ENCODE measurements at places on chromosomes 5 and 9. TPM values are rescaled to one million over a fixed set of nuclear protein-coding genes. Genes with fewer than 3 reads are reported as not detected.

The FSTL4 gene
- 2.3 TPM for total RNA-seq

DNA sequence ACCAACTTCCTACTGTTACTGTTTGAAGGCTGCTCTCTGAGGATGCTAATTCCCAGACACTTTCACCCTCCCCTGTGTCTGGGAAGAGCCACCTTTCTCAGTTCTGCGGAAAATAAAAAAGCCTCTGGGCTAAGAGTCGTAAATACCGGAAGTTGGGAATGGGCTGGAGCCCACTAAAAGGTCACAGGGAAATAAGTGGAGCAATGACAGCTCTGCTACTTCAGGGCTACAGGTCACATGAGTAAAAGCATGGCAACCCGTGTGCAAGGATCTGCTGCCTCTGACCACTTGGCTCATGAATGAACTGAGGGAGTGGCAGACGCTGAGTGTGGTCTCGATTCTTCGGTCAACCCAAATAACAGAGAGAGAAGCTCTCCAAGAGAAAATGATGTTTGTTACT is 25.8 kb upstream of the ATP6V1G1 start:
- H3K27ac ChIP-seq, result no peak overlapping the region
- no peaks in the 10 kb centered on the region for H3K36me3 ChIP-seq
- DNase-seq, result no peak
- no peaks in the 10 kb centered on the region for H3K27me3 ChIP-seq
- peaks cover 3% of the 10 kb centered on the region for H3K4me1 ChIP-seq
- H3K4me3 ChIP-seq, result no peak overlapping the region

DNA sequence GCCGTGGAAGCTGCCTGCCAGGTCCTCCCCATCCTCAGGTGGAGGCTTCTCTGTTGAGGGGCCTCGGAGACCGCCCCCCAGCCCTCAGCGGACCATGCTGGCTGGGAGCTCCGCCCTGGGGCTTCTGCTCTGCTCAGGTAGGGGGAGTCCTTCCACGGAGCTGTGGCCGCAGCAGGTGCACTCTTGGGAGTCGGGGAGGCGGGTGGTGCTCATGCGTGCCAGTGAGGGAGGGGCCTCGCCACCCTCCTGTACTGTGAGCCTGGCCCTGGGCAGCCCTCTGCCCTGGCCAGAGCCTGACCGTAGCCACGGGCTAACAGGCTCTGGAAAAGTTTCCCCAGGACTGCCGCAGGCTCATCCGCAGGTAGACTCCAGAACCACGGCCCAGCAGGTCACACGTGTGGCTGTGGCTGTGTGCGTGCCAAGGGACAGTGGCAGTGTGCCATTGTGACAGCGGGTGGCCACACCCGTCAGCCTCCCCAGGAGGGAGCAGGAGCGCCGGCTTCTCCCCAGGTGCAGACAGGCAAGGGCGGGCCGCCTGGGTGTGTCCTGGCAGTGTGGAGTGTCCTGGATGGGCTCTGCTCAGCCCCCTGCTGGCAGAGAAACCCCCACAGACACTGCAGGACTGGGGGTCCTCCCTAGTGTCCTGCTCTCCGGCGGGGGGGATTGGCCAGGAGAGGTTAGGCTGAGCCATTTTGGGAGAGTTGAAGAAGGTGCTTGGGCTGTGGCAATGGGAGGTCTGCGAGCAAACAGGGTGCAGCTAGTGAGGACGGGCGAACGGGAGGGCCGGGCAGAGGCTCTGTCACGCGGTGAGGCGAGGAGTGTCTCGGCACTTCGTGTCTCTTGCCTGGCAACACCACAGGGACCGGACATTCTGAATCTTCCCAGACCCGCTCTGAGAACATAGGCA is 29.5 kb downstream of the TPPP start:
- H3K4me3 ChIP-seq, result no peak overlapping the region
- H3K27me3 ChIP-seq, result no peaks in the 10 kb centered on the region
- DNase-seq, result no peak
- no peak overlapping the region for H3K27ac ChIP-seq
- no peaks in the 10 kb centered on the region for H3K36me3 ChIP-seq
- no peaks in the 10 kb centered on the region for H3K4me1 ChIP-seq

DNA sequence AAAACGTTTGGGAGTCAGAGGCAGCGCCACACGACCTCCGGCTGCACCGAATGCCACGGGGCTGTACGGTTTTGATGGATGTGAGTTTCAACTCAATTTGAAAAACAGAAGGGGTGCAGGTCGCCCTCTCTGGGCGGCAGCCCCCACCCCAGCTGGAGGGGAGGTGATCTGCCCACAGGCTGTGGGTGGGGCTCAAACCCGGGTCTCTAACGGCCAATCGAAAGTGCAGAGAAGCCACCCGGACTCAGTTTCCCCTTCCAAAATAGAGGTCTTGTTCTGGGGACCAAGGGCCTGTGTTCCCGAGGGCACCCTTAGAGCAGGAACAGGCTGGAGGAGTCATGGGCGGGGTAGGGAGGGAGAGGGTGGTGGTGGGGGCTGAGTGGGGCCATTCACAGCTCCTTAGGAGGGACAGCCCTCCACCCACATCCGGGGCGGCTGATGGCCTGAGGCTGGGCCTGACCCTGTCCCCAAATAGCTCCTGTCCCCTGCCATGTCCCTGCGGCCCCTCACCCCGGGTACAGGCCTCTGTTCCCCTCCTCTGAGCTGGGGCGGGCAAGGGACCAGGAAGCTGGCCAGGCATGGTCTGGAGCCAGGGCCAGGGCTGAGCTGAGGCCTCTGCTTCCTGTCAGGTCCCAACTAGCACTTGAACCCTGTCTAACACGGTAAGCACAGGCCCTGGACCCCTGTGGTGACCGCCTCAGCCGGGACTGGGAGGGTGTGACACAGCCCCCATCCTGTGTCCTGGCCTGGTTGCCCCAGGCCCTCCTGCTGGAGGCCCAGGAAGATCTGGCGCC is 22.6 kb upstream of the NOTCH1 start:
- no peak for DNase-seq
- H3K36me3 ChIP-seq, result no peaks in the 10 kb centered on the region
- no peaks in the 10 kb centered on the region for H3K27me3 ChIP-seq
- no peak overlapping the region for H3K27ac ChIP-seq

DNA sequence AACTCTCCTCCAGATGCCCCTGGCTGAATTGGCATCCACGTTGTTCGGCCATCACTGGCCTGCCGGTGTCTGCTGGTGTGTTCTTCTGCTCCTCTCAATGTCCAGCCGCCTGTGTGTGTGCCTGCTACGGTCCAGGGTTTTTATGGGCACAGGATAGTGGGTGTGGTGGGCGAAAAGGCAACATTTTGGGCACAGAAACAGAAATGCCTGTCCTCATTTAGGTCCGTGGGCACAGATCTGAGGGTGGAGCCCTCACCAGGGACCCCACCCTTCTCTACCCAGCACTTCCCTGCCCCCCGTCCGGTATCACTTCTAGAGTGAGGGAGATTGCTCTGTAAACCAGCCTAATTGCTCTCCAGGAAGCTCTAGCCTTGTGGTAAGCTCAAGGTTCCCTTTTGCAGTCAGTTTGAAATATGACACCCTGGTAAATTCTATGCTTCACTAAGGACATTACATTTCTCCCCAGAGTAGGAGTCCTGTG is 410.1 kb downstream of the MAT2B start:
- no peaks in the 10 kb centered on the region for H3K27me3 ChIP-seq
- no peak overlapping the region for H3K27ac ChIP-seq
- no peaks in the 10 kb centered on the region for H3K36me3 ChIP-seq
- no peak overlapping the region for H3K4me3 ChIP-seq
- DNase-seq, result peak; percentile 8
- H3K4me1 ChIP-seq, result no peaks in the 10 kb centered on the region

DNA sequence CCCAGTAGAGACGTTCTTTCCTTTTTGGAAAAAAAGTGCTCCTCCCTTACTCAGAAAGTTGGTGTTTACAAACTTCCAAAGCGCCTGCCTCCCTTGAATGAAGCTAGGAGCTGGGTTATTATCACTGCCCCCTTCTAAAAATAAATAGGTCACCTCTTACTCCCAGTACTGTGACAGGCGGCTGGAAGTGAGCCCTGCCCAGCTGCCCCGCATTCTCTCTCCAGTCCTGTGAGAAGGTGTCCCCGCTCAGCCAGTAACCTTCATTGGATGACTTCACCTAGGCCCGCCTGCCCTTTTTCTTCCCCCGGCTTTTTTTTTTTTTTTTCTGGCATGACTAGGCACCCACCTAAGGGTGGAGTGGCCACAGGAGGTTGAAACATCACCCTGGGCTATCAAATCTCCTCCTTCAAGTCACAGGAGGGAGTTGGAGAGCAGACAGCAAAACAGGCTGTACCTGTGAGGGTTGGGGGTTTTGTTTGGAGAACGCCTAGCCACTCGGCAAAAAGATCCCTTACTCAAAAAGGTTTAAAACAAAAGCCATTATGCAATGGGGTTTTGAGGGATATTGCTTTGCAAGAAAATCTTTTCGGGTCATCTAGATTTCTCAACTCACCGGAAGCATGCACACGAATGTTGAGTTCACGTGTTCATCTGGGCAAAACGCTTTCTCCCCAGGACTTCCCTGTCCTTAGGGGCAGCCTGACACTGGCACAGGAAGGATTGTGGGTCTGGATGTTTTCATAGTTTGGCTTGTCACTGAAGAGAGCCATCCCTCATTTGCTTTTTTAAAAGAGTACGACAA is 43.3 kb upstream of the ZNF622 start:
- DNase-seq, result peak; percentile 31
- H3K36me3 ChIP-seq, result no peaks in the 10 kb centered on the region
- H3K27me3 ChIP-seq, result no peaks in the 10 kb centered on the region
- peaks cover 4% of the 10 kb centered on the region for H3K4me1 ChIP-seq

DNA sequence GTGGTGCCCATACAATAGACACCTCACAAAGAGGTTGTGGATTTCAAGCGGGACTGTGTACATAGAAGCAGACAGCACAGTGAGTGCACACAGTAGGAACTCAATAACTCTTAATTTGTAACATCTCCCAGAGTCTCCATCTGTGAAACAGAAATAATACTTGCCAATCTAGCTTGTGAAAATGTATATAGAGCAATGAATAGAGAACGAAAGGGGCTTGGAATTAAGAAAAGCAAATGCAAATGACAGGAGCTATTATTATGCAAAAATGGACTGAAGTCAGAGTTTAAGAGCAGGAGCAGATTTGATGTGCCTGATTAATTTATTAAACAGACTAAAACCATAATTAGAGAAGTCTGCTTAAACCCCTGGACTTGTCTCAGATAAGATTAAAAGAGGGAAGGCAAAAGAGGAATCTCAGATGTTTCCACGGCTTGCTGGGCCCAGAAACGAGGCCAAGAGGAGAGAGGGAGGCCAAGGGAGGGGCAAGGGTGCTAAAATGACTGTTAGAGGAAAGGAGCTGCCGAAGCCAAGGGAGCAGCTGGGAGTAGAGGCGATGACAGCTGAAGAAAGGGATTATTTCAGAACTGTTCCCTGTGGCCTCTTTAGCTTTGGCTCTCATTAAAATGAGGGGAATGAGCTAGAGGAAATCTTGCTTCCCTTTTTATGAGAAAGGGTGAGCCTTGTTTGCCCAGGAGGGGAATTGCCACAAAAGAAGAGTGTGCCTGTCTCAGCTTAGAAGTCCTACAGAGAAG is 72.1 kb downstream of the FEM1C start:
- no peaks in the 10 kb centered on the region for H3K27me3 ChIP-seq
- no peaks in the 10 kb centered on the region for H3K4me1 ChIP-seq
- no peak for DNase-seq
- no peak overlapping the region for H3K4me3 ChIP-seq

DNA sequence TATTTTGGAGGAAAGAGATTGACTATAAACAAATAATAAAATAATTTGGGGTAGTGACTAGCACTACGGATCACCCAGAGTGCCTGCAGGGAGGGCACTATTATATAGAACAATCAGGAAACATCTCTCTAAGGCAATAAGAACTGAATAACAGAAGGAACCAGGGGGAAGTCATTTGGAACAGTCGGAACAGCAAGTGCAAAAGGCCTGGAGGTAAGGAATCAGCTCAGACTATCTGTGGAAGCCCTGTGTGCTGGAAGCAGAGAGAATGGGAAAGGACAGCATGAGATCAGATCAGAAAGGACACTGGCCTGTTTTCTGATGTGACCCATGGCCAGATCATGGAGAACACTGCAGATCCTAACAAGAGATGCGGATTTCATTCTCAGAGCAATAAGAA is 357.6 kb downstream of the EFNA5 start:
- H3K36me3 ChIP-seq, result no peaks in the 10 kb centered on the region
- H3K4me3 ChIP-seq, result no peak overlapping the region
- no peaks in the 10 kb centered on the region for H3K27me3 ChIP-seq
- DNase-seq, result no peak
- H3K4me1 ChIP-seq, result peaks cover 7% of the 10 kb centered on the region
- H3K27ac ChIP-seq, result no peak overlapping the region

Data from neural progenitor cell (in vitro differentiated cells).